ENCODE measurements at places on chromosomes 11 and 22.

DNA sequence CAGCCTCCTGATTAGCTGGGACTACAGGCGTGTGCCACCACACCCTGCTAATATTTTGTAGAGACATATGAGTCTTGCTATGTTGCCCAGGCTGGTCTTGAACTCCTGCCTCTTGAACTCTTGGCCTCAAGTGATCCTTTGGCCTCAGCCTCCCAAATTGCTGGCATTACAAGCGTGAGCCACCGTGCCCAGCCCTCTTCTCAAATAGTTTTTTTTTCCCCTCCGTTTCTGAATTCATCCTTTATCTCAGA, 11.8 kb downstream of the TBX1 start:
- DNase-seq, result peak; percentile 13

DNA sequence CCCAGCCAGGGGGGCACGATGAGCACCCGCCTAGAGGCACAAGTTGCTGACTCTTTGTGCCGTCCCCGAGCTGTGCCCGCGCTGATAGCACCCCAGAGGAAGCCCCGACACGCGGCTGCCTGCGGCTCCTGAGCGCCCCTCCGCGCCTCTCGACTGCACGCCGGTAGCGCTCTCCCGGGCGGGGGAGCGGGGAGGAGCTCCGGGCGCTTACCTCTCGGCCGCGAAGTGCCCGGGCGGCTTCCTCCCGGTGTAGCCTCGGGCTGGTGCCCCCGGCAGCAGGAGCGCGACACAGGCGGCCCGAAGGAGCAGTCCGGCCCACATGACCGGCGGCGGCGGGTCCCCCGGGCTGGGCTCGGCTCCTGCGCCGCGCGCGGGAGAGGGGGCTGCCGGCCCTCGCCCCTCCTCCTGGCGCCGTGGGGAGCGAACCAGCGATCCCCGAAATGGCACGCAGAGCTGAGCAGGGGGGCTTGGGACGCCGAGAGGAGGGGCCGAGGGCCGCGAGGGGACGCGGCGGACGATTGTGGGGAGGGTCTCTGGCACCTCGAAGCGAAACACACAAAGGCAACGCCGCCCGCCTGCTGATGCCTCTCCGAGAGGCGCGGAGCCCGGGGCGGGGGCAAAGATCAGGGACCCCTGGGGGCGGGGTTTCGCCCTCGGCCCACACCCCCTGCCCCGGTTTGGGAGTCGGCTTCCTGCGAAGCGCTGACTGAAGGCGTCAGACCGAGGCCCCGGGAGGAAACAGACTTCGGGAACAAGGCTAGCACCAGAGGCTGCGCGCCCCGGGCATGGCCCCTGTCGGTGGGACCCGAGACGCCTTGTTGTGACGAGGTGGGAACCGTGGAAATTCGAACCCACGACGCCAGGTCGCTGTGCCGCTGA, at the start of gene VWCE:
Gene VWCE (minus strand): TSS at position 600 of the 879 bp plus-strand sequence. CDS start 279 bp downstream, at position 321.
- DNase-seq, result peak; percentile 72

GRCh38 chr11:116773203-116774097, 663 bp upstream of the BUD13 start:
- no peak for DNase-seq

DNA sequence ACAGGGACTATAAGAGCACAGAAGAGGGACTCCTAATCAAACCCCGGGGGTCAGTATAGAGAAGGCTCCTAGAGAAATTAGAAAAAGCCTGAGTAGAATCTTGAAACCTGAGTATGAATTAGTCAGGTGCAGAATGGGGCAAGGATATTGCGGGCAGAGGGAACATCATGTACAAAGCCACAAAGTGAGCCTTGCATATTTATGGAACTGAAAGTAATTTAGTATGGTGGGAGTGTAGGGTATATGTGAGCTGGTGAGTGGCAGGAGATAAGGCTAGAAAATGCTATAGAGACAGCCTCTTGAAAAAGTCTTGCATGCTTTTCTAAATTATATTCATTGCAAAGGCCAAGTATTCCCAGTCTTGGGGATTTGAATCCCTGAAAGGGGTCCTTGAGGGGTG, 93.7 kb downstream of the STIM1 start:
- no peak for DNase-seq

DNA sequence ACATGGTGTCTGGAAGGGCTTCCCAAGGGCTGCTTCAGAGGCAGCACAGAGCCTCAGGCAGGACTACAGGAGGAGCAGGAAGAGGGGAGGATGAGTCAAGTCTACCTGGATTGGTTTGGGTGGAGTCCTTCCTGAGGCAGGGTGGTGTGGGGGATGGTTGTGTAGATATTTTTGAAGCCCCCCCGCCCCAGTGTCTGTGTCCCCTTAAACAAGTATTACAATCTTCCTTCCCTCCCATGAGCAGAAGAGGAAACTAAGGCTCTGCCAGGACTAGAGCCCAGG, 34.7 kb upstream of the FCHSD2 start:
- DNase-seq, result no peak

- no peak for DNase-seq
These were observed 3.0 kb downstream of the C11orf52 start for GRCh38 chr11:111921541-111922230.

DNA sequence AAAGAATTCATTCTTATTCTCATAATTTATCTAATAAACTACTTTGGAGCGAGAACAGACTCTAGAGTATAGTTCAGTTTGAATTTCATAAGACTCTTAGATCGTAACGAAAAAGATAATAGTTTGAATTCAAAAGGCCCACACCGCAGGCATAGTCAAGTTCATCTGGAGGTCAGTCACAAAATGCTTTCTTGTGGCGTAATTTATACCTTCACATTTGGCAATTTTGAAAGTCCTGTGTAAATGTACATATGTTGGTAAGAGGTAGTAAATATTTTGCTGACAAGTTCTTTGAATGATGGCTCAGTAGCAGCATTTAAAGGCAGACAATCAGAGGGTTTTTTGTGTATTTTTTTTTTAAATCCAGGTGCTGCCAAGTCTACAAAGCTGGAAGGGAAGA, 88.1 kb downstream of the TEAD1 start:
- DNase-seq, result no peak

DNA sequence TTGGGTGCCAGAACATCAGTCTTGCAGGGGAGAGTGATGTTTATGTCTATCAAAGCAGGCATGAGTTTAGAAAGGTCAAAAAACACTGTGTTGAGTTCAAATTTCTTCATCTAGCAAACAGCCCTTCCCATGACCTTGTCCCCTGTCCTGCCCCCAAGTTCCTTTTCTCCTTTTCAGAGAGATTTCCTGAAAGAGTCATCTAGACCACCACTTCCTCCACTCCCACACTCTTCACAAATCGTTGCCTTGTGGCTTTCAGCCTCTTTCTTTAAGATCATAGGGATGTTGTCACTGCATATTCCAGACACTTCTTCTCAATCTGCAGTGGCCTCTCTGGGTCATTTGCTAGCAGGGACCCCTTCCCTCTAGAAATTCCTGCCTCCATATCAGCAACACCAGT, 290.5 kb downstream of the TENM4 start:
- DNase-seq, result no peak

GRCh38 chr22:23068832-23069385, 1.4 kb upstream of the GNAZ start:
- no peak for DNase-seq

- DNase-seq, result no peak
These were observed 300.4 kb downstream of the TTC28 start for GRCh38 chr22:28379075-28379779.

GRCh38 chr22:47280301-47280700, 517.9 kb downstream of the TBC1D22A start:
- no peak for DNase-seq

DNA sequence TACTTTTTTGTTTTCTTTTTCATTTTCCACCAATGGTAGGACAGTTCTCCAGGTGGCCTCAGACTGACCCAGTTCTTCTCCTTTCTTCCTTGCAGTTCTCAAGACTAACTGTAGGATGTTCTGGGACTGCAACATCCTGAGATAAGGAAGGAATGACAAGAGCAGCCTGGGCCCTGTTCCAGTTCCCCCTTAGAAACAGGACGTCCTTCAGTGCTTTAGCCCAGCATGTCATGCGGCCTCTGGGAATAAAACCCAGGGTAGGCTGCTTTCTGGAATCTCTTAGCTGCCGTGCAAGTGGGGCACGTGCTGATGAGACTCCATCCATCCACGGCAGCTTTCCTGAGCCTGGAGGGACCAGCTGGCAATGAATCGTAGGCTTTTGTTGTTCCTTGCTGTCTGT, 24.0 kb upstream of the CADM1 start:
- peak; percentile 55 for DNase-seq

GRCh38 chr11:8229299-8230177, 34.1 kb downstream of the LMO1 start:
- peak; percentile 58 for DNase-seq

DNA sequence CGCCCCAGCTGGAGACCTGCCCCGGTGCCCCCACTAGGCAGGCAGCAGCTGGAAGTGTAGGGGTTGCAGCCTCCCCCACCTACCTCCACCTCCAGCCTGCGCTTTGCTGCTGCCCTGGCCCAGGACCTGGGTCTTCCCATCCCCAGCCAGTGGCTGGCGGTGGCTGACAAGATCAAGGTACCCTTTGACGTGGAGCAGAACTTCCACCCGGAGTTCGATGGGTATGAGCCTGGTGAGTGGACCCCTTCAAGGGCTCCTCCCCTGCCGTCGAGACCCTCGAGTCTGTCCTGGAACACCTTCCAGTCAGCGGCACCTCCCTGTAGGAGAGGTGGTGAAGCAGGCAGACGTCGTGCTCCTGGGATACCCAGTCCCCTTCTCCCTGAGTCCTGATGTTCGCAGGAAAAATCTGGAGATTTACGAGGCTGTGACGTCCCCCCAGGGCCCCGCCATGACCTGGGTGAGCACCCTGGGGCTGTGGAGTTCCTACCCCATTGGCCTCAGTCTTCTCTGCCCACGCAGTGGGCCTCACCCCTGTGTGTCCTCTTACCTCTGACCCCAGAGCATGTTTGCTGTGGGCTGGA, 4.4 kb downstream of the PGGHG start:
- DNase-seq, result peak; percentile 22

DNA sequence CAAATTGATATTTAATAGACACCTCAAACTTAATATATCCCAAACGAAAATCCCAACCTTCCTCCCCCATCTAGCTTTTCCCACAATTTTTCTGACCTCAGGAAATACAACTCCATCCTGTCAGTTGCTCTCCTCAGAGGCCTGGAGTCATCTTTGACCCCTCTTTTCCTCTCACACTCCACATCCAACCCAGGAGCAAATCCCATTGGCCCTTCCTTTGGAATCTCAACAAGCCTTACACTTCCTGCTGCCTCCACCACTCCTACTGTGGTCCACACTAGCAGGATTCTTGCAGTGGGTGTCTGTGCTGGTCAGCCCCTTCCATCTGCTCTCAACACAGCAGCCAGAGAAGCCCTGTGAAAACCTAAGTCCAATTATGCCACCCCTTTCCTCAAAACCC, 39.3 kb upstream of the RFPL3 start:
- DNase-seq, result no peak

DNA sequence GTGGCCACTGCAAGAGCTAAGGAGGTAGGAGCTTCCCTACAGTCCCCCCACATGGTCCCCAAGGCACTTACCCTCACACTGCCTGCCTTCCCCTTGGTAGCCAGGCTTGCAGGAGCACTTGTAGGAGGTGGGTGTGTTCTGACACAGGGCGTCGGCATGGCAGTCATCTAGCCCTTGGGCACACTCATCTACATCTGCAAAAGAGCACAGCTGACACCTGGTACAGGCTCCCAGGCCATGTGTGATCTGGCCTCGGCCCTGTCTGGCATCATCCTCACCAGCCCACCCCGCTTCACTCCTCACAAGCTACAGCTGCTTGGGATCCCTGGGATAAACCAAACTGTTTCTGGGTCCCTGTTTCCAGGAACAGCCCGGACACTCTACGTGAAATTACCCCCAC, 1.8 kb downstream of the SCUBE2 start:
- DNase-seq, result no peak

DNA sequence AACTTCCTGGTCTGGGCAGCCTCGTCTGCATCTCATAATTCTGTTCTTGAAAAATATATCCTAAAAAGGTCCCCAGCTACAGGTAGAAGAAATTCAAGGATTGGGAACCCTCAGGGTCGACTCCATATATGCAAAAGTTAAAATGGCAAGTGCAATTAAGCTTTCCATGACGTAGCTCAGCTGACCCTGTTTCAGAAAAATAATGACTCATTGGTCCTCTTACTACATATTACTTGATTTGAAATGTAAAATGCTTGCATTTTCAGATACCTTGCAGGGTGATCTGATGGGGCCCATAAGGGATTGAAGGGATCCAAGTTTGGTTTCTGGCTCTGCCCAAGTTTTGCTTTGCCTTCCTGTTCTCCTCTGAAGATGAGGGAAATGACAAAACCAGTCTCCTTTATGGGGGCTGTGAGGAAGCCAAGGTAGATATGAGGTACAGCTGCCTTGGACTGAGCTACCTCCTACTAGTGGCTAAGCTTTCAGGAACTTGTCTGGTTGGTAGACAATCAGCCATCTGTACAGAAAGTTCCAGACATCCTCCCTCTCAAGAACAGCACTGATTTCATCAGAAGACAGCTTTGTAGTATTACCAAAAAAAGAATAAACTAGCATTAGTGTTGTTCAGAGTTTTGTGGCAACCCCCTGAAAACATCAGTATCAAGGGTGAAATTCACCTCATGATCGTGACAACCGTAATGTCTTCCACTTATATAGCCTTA, 177.3 kb downstream of the DBX1 start:
- no peak for DNase-seq

GRCh38 chr22:44601189-44601588, 100.8 kb upstream of the PRR5 start:
- DNase-seq, result no peak

DNA sequence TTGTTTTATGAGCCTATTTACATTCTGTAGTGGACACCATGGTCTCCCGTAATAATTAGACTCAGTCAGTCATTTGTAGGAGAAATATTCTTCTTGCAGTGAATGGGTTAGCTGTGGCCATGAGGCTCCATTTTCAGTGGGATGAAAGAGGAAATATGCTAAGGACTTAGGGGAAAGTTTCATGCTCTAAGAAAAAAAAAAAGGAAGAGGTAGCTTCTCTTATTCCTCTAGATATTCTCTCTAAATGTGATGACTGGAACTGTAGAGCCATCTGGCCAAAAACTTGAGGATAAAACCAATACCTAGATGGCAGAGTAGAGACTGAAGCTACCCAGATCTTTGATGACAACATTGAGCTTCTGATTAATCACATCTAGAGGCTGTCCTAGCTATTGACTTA, 75.8 kb upstream of the SESN3 start:
- no peak for DNase-seq

GRCh38 chr22:37207981-37208380, 4.3 kb downstream of the SSTR3 start:
- no peak for DNase-seq

- DNase-seq, result no peak
These were observed 22.9 kb downstream of the FLI1 start for GRCh38 chr11:128716661-128717210.

DNA sequence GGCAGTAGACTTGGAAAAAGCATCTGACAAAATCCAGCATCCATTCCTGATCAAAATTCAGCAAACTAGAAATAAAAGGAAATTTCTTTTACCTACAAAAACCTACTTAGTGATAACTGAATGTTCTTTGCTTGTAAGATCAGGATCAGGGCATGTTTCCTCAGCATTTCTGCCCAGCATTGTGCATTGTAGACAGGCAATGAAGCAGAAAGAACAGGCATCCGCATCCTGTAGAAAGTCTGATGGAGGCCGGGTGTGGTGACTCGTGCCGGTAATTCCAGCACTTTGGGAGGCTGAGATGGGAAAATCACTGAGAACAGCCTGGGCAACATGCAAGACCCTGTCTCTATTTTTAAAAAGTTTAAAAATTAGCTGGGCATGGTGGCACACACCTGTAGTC, 32.5 kb upstream of the PANX2 start:
- DNase-seq, result no peak

Measured in Right ventricle myocardium superior (tissue), 1 donor.